ENCODE measurements at places on chromosomes 2 and 18.

GRCh38 chr18:12474146-12474545 is 66.4 kb downstream of the PRELID3A start:
- DNase-seq: no peak

DNA sequence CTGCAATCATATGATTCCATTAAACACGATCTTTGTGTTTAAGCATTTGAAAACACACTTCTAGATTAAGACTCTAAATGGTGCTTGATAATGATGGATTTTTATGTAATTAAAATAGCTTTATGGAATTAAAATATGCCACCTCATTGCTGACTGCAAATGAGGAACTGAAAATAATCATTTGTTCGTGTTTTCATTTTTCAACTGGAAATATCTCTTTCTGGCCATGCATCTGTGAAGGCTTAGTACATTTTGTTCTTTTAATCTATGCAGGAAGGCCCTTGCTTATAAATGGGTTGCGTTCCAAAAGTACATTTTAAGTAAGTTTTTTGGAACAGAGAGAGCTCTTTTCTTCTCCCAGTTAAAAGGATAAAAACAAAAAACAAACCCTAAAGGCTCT is 125.5 kb downstream of the MC4R start:
- DNase-seq: no peak

GRCh38 chr2:214624166-214624760 is 185.2 kb downstream of the BARD1 start:
- DNase-seq: no peak

- no peak for DNase-seq
Observed at GRCh38 chr2:237779521-237779920, 19.1 kb upstream of the RBM44 start.

GRCh38 chr18:78796693-78797455 is 182.7 kb upstream of the SALL3 start:
- DNase-seq: no peak

GRCh38 chr2:54830546-54830945 is 107.1 kb downstream of the EML6 start:
- no peak for DNase-seq

- DNase-seq: no peak
Observed at GRCh38 chr2:121355488-121355887, 70.5 kb upstream of the TFCP2L1 start.

DNA sequence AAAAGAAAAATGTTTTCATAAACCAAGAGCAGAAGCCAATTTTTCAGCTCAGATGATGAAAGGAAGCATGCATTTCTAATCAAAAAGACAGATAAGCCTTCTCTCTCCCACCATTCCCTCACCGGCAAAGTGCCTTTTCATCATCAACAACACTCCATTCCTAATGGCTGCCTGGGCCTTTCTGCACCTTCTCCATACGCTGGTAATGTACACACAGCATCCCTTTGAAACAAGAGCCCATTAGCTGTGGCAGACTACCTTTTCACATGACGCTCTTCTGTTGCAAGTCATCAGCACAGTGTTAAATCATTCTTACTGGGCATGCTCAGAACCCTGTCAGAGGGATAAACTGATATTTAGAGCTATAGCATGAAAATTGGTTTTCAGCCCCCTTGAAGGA is 408.9 kb downstream of the MEIS1 start:
- DNase-seq: no peak

- DNase-seq: no peak
Observed at GRCh38 chr2:102350137-102350793, 5.3 kb upstream of the IL18R1 start.

GRCh38 chr2:214808981-214809750 is at the start of gene BARD1:
TSS of gene BARD1 (minus strand) at chr2:214809683. CDS start at chr2:214809569, 114 bp downstream.
- DNase-seq: no peak

- no peak for DNase-seq
Observed at GRCh38 chr2:19205983-19206533, 152.4 kb downstream of the OSR1 start.

GRCh38 chr2:1521878-1522830 is 108.9 kb downstream of the TPO start:
- no peak for DNase-seq

DNA sequence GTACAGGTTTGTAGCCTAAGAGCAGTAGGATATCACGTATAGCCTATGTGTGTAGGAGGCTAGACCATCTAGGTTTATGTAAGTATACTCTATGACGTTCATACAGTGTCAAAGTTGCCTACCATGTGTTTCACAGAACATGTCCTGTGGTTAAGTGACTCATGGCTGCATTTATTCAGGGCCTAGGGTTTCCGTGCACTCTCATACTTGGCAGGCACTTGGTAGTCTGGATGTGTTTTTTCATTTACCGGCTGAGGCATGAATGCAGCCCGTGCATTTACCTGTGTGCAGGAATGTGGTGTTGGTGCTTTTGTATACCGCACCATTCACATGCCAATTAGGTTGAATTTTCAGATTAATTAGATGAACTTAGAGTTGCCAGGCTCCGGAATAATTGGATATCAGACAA is 43.4 kb downstream of the MYL12B start:
- no peak for DNase-seq

DNA sequence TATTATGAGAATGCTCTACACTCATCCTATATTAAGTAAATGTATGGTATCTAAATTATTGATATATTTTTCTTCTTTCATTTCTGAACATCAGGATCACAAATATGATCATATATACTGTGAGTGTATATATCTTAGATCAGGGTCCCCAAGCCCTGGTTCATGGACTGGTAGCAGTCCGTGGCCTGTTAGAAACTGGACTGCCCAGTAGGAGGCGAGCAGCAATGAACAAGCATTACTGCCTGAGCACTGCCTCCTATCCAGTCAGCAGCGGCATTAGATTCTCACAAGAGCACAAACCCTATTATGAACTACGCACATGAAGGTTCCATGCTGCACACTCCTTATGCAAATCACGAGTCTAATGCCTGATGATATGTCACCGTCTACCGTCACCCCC is 1247.1 kb upstream of the NXPH2 start:
- no peak for DNase-seq

DNA sequence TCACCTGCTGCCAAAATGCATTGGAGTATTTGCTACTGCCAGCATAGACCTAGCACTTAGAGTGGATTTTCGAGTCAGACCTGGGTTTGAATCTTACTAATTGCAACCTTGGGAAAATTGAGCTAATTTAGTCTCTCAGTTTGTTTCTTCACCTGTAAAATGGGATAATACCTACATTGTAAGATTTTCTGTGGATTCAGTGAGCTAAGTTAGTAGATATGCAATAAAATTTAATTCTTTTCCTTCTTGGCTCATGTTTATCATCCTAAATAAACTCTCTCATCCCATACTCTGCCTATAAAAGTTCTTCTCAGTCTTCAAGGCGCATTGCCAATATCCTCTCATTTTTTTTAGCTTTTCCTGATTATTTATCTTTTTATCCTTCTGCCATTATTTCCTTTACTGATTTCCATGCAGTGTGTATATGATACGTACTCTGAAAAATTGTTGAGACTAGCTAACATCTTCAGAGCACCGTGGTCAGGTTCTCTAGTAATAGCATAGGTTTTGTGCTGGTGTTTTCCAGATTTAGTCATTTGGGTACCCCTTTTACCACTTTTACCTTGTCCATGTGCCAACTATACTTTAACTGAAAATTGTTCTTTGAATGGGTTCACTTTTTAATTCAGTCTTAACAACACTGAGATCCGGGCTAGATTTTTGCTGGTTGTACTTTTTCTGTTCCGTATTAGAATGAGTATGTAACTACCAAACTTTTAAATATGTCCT is 7.3 kb downstream of the CEP192 start:
- DNase-seq: no peak

DNA sequence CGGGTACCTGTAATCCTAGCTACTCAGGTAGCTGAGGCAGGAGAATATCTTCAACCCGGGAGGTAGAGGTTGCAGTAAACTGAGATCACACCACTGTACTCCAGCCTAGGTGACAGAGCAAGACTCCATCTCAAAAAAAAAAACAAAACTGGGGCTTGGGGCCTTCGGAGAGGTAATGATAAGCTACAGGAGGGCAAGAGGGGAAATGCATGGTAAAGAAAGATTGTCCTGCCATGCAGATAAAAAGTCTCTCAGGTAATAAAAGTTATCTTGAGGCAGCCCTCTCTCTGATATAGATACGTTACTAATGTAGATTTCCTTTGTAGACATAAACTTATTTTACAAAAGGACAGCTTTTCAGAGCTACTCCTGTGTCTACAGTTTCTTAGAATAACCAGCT is 3.7 kb upstream of the RAB1A start:
- DNase-seq: no peak

- no peak for DNase-seq
Observed at GRCh38 chr2:22494156-22494555, 890.8 kb upstream of the KLHL29 start.

DNA sequence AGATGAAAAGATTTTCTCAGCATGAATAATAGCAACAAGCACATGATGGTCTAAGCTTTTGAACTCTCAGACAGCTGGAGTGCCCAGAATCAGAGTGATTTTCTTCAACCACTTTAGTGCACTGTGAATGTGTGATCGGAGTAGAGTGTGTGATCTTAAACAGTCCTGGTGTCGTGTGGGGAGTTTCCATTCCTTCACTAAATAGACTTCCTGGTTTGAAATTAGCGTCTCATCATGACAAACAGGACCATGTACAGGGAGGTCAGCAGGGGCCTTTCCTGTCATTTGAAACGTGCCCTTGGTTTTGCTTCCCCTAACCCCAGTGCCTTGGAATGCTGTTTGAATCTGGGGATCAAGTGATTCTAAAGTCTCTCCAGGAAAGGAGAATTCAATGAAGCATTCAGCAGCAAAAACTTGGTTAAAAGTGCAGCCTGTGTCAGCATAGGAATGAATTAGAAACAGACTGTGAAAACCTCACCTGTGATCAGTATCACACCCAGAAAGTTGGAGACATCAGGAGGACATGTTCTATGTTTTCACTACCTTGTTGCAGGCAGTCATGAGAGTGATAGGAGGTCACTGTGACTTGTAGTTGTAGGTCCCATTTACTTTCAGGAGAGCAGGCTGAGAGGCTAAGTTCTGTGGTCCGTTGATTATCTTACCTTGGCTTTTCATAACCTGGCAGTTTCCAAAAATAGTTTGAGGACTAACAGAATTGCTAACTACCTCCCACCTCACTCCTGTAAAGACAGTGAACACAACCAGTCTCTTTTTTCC is 400.3 kb downstream of the MTX2 start:
- DNase-seq: no peak

- DNase-seq: no peak
Observed at GRCh38 chr2:239263231-239263630, 137.6 kb downstream of the HDAC4 start.

GRCh38 chr2:27125104-27125503 is 1.5 kb downstream of the ABHD1 start:
- DNase-seq: no peak

DNA sequence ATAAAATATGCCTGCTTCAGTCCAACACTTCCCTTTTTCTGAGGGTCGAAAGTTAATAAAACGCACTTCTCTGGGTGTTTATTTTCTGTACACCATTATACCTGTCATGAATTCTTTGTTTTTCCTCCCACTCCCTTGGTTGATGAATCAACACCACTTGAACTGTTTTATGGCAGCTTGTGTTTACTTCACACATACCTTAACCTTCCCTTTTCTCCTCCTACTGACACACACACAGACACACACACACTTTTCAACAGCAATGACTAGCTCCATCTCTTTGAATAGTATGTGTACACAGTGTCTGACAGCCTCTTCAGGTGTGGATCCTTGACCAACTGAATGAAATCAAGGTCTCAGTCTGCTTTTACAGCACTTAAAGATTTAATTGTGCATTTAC is 91.3 kb downstream of the SATB2 start:
- DNase-seq: no peak
